ENCODE measurements at places on chromosomes 2 and 18.

GRCh38 chr2:239256350-239256743 is 144.5 kb downstream of the HDAC4 start:
- no peak for DNase-seq

- no peak for DNase-seq
Observed at GRCh38 chr2:241692448-241692847, 5.8 kb upstream of the DTYMK start.

GRCh38 chr2:105188343-105188742 is 53.2 kb upstream of the GPR45 start:
- DNase-seq: no peak

- peak; percentile 62 for DNase-seq
Observed at GRCh38 chr2:33033606-33034081, 86.9 kb downstream of the LTBP1 start.

- no peak for DNase-seq
Observed at GRCh38 chr2:202172439-202173211, 65.8 kb downstream of the SUMO1 start.

Data from Ammon's horn (tissue), 1 donor.